ENCODE measurements at places on chromosomes 1 and 21. TPM values are rescaled to one million over a fixed set of nuclear protein-coding genes. Genes with fewer than 3 reads are reported as not detected.

The CADM3 gene
- total RNA-seq, result 5.8 TPM

The PRELP gene
- total RNA-seq, result 0.07 TPM

The RAB25 gene
- 97.9 TPM for total RNA-seq

The NBPF4 gene
- not detected for total RNA-seq

The FAM131C gene
- 1.4 TPM for total RNA-seq

The KIAA1614 gene
- total RNA-seq, result 0.31 TPM

The CFAP45 gene
- total RNA-seq, result 2.8 TPM

The PRKAA2 gene
- total RNA-seq, result 6.4 TPM

The ACTA1 gene
- total RNA-seq, result 1.9 TPM

The GOLT1A gene
- 9.7 TPM for total RNA-seq

The TNFSF4 gene
- 0.58 TPM for total RNA-seq

DNA sequence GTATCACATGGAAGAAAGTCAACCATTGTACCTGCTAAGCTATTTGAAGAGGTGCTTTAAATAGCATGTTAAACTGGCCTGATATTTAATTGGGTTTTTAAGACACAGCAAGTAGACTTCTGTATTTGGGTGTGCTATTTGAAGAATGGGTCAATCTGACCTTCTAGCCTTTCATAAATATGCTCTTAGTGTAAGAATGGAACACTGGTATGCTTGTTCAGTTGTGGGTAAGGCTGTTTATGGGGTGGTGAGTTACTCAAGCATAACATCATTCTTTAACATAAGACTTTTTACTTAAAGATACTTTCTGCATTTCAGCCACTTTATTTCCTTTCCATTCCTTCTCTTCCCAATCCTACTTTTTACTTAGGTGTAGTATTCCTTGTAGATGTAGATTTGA is 21.4 kb downstream of the AHCYL1 start:
- peaks cover 51% of the 10 kb centered on the region for H3K4me1 ChIP-seq
- DNase-seq, result no peak
- peaks cover 4% of the 10 kb centered on the region for H3K36me3 ChIP-seq
- H3K27ac ChIP-seq, result peak overlapping the region; percentile 94
- no peaks in the 10 kb centered on the region for H3K27me3 ChIP-seq

- peaks cover 20% of the 10 kb centered on the region for H3K27me3 ChIP-seq
- no peak overlapping the region for H3K27ac ChIP-seq
- H3K36me3 ChIP-seq, result no peaks in the 10 kb centered on the region
- no peak for DNase-seq
These were observed 5.4 kb upstream of the NUAK2 start for GRCh38 chr1:205326812-205327466.

DNA sequence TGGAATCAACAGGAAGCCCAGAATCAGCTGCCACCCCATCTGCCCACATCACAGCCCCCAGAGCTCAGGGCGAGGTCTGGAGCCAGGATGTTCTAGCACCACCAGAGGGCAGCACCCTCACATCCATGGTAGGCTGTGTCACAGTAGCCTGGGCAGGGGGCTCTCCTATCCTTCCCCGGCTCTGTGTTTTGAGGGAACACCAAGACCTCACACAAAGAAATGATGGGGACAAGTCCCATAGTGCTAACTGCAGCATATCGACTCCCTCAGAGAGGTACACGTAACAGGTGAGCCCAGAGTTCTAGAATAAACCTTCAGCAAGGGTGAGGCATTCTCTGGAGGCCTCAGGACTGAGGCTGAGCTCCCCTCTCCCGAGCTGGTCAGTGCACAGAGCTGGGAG is 2.3 kb upstream of the KCNC4 start:
- H3K36me3 ChIP-seq, result no peaks in the 10 kb centered on the region
- DNase-seq, result no peak
- peak overlapping the region; percentile 63 for H3K4me3 ChIP-seq
- peaks cover 61% of the 10 kb centered on the region for H3K27me3 ChIP-seq

GRCh38 chr1:85321237-85321964 is 45.0 kb upstream of the BCL10 start:
- H3K4me1 ChIP-seq, result peaks cover 16% of the 10 kb centered on the region
- H3K27ac ChIP-seq, result no peak overlapping the region
- no peak for DNase-seq
- H3K27me3 ChIP-seq, result no peaks in the 10 kb centered on the region

DNA sequence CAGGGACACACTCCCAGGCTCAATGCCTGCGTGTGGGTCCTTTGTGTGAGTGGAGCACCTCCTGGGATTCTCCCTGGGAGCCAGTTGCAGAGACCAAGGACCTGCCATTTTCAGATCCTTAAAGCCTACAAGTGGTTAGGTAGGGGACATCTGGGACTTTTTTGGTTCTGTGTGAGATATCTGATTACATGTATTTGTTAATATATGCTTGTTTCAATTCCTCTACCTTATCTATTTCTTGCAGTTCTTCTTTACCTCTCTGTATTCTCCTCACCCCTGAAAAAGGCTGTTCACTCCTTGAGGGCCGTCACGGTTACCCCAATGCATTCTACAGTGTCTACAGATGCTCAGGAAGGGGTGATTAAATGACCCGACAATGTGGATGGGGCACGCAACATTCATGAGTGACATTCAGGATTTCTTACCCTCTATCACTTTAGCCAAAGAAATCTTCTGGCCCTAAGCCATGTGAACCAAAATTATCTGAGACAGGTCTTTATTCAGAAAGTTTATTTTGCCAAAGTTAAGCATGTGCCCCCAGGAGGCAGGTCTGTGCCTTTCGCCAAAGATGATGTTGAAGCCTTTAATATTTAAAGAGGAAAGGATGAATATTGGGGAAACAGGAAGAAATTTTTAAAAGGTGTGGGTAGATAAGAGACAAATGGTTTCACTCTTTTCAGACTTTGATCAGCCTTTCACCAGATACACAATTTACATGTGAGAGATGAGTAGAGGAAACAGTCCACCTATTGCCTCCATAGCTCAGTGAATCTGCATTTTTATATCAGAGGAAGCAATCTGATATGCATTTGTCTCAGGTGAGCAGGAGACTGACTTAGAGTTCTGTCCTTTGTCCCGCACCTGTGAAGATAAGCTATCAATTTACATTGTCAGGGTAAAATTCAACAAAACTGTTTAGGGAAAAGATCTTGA is 44.6 kb upstream of the MPZL1 start:
- DNase-seq, result no peak
- H3K36me3 ChIP-seq, result no peaks in the 10 kb centered on the region
- H3K27ac ChIP-seq, result no peak overlapping the region
- H3K27me3 ChIP-seq, result no peaks in the 10 kb centered on the region
- H3K4me3 ChIP-seq, result no peak overlapping the region

GRCh38 chr1:32695098-32695904 is 7.3 kb downstream of the SYNC start:
- H3K4me1 ChIP-seq, result peaks cover 7% of the 10 kb centered on the region
- no peak for DNase-seq
- H3K27me3 ChIP-seq, result no peaks in the 10 kb centered on the region
- no peak overlapping the region for H3K4me3 ChIP-seq
- peaks cover 8% of the 10 kb centered on the region for H3K36me3 ChIP-seq

DNA sequence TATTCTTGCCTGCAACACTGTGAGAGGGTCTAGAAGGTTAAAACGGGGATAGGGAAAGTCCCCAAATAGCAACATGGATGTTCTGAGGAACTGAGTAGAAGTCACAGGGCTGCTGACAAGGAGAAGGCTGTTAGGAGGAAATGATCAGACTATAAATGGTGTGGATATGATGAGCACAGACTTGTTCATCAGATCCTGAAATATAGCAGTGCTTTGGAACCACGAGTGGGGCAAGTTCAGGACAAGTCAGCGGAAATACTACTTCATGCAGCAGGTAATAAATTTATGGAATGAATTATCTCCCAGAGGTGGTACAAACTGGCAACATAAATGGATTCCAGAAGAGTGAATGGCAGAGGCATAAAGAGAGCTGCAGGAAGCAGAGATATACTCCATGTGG is 3.2 kb upstream of the KIAA0040 start:
- H3K4me1 ChIP-seq, result peaks cover 9% of the 10 kb centered on the region
- peak overlapping the region; percentile 25 for H3K27ac ChIP-seq
- H3K27me3 ChIP-seq, result peaks cover 73% of the 10 kb centered on the region
- peak overlapping the region; percentile 24 for H3K4me3 ChIP-seq

DNA sequence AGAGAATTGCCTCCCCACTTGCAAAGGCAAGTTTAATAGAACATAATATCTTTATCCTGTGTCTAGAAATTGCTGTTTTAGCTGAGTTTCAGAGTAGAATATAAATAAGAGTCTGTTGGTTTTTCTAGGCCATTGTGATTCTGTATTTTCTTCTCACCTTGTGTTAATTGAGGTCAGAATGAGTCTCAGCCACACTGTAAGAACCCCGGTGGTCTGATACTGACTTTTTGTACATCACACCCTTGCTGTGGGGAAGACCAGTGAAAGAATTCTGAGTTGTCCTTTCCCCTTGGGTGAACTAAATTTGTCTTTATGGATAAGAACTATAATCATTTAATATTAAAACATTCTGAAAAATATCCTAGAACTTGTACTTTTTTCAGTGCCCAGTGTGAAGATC is 6.8 kb downstream of the HIPK1 start:
- peaks cover 6% of the 10 kb centered on the region for H3K36me3 ChIP-seq
- no peak overlapping the region for H3K4me3 ChIP-seq
- H3K27me3 ChIP-seq, result no peaks in the 10 kb centered on the region
- H3K4me1 ChIP-seq, result peaks cover 42% of the 10 kb centered on the region
- no peak for DNase-seq

GRCh38 chr1:225541383-225541782 is 111.5 kb downstream of the ENAH start:
- peaks cover 22% of the 10 kb centered on the region for H3K4me1 ChIP-seq
- no peak for DNase-seq
- no peak overlapping the region for H3K27ac ChIP-seq
- no peak overlapping the region for H3K4me3 ChIP-seq

DNA sequence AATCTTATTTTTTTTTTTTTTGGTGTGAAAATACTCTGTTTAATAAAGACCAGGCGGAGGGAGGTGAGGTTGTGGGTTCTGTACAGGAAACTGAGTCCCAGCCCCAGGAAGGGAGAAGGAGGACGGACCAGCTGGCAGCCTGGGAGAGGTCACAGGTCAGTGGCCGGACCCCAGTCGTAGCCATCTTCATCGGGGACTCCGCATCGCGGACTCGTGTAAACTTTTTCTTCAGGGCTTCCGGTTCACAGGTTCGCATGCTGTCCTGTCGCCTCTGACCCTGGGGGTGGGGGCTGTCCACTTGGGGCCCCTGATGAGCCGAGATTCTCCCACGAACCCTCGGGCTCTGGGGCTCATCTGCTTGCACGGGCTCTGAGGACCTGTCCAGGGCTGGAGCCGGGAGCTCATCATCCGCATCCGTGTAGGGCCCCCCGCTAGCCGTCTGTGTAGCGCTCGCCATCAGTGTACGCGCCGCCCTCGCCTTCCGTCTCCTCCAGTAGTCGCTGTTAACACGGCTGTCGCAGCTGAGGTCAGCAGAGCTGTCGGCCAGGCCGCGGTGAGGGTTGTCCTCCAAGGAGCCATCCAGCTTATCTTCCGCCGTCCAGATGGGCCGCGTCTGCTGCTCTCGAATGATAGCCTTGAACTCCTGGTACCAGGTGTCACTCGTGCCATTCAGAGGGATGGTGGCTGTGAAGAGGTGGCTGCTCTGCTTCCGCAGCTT is 975.7 kb upstream of the PRMT6 start:
- H3K27me3 ChIP-seq, result no peaks in the 10 kb centered on the region
- no peaks in the 10 kb centered on the region for H3K4me1 ChIP-seq
- H3K4me3 ChIP-seq, result no peak overlapping the region
- DNase-seq, result no peak

GRCh38 chr1:9183898-9184297 is 50.7 kb upstream of the H6PD start:
- H3K4me3 ChIP-seq, result peak overlapping the region; percentile 87
- H3K36me3 ChIP-seq, result no peaks in the 10 kb centered on the region
- peaks cover 5% of the 10 kb centered on the region for H3K4me1 ChIP-seq
- no peak for DNase-seq

- H3K4me1 ChIP-seq, result peaks cover 9% of the 10 kb centered on the region
- DNase-seq, result no peak
- no peak overlapping the region for H3K27ac ChIP-seq
- peaks cover 5% of the 10 kb centered on the region for H3K36me3 ChIP-seq
- no peak overlapping the region for H3K4me3 ChIP-seq
- no peaks in the 10 kb centered on the region for H3K27me3 ChIP-seq
These were observed 104.0 kb downstream of the EIF4G3 start for GRCh38 chr1:21072721-21073120.

DNA sequence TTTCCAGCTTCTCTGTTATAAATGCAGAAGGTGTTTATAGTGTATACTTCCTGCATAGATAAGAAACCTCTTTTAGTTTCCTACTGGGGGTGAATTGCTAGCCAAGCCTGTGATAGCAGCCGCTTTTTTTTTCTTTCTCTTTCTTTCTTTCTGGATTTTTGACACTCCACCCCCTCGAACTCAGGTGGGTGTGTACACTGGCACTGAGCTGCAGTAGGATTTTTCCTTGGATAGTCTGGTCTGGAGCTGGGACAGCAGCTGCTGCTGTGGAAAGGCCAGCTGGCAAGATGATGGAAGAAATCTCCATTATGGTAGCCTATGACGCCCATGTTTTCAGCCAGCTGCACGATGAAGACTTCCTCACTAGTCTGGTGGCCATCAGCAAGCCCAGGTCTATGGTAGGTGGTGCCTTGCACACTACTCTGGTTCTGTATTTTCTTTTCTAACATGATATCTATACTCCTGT is 122.5 kb upstream of the CACYBP start:
- peaks cover 16% of the 10 kb centered on the region for H3K4me1 ChIP-seq
- H3K4me3 ChIP-seq, result peak overlapping the region; percentile 91
- DNase-seq, result no peak
- H3K36me3 ChIP-seq, result no peaks in the 10 kb centered on the region

DNA sequence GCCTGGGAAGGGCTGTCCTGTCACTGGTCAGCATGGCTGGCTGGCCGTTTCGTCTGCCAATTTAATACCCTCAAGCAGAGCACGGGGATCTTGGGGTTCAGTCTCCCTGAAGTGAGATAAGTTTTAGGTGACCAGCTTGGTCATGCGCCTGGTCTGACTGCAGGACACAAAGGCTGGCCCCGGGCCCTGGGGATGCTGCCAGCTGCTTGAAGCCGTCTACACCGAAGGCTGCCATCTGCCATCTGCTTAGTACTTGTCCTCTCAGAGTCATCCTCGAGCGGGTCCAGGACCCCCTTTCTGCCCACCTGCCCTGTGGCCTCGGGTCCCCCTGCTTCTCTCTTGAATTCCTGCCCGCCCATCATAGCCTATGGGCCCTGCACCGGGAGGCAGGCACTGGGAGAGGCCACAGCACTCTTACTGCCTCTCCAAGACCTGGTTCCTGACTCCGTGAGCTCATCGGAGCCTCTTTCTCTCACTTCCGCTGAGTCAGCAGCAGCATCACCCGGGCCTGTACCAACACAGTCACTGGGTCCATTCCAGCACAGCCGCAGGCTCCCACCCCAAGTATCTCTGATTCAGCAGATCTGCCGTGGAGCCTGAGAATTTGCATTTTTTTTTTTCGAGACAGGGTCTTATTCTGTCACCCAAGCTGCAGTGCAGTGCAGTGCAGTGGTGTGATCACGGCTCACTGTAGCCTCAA is 7.0 kb downstream of the FBLIM1 start:
- peak overlapping the region; percentile 21 for H3K27ac ChIP-seq
- peaks cover 20% of the 10 kb centered on the region for H3K36me3 ChIP-seq
- DNase-seq, result no peak
- no peak overlapping the region for H3K4me3 ChIP-seq
- H3K27me3 ChIP-seq, result no peaks in the 10 kb centered on the region
